Myocyte (in vitro differentiated cells): ENCODE measurements at places on chromosomes 1 and 21. TPM values are rescaled to one million over a fixed set of nuclear protein-coding genes. Genes with fewer than 3 reads are reported as not detected.

The SPRR4 gene
- total RNA-seq = not detected in 2 replicates

The LRRC38 gene
- total RNA-seq = not detected in 2 replicates

The WLS gene
- total RNA-seq = 34.7 and 46.5 TPM in 2 replicates

The CFHR5 gene
- total RNA-seq = not detected in 2 replicates

The TMEM51 gene
- 4.5 and 9.5 TPM in 2 replicates for total RNA-seq

The CDC42BPA gene
- 37.0 and 54.3 TPM in 2 replicates for total RNA-seq

DNA sequence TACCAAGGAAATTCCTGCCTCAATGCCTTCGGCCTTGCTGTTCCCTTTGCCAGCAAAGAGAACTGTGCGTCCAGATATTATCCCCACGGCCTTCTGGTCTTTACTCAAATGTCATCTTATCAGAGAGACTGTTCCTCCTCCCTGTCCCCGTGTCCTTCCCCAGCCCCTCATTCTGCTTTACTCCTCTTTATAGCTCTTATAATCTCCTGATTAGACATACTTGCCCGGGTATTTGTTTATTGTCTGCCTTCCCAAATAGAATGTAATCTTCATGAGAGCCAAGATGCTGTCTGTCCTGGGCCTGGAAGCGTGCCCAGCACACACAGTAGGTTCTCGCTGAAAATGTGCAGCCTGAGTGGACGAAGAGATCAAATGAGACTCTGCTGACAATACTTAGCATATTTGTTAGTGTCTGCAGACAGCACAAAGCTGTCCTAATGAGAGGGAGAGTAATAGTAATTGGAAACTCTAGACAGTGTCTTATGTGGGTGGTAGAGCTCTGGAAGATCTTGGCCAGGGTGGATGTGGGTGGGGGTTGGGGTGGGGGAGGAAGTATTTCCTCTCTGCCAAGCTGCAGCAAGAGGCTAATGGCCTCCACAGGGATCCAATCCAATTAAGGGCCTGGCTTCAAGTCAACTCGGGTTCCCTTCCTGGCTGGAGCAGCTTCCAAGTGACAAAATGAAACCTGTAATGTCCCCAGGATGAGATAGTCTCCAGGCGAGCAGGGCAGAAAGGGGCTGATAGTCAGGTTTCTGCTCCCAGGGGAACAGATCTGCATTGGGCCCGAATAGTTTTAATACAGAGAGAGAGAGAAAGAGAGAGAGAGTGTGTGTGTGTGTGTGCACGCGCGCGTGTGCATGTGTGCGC lies 9.5 kb upstream of the CLIC4 start:
- no peak for DNase-seq

GRCh38 chr1:21318714-21319159 lies 28.5 kb upstream of the ECE1 start:
- DNase-seq = no peak

DNA sequence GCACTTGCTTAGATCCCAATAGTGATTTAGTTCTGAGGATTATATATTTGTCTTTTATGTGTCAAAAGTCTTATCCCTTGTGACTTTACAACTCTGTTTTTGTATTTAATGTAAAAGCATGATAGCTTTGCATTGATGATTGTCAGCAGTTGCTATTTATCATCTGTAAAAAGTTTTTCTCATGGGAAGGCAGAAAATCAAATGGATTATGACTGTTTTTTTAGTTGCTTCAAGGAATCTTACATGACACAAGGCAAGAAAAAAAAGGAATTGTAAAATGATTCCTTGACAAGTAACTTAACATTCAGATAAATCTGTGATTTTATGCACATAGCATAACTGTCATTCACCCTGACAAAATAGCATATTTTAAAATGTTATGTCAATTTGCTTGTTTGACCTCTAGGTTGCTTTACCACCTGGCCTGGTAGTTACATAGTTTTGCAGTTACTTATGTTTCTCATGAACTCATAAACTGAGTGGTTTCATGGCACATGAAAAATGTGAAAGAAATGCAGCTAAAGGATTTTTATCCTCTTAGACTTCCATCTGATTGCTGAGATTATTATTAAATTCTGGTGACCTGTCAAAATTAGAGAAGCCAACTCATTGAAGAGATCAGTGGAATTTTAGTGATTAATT lies 622.6 kb downstream of the ADGRL2 start:
- no peak for DNase-seq

DNA sequence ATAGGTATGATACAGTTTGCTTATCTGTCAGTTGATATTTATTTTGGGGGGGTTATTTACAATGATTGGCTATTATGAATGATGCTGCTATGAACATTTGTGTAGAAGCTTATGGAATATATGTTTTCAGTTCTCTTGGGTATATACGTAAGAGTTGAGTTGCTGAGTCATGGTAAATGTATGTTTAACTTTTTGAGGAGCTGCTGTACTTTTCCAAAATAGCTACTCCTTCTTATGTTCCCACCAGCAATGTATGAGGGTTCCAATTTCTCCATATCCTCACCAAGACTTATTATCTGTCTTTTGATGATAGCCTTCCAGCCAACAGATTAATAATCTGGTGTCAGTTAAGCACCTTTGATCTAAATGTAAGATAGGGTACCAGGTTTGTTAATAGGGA lies 11.9 kb downstream of the SOAT1 start:
- no peak for DNase-seq

DNA sequence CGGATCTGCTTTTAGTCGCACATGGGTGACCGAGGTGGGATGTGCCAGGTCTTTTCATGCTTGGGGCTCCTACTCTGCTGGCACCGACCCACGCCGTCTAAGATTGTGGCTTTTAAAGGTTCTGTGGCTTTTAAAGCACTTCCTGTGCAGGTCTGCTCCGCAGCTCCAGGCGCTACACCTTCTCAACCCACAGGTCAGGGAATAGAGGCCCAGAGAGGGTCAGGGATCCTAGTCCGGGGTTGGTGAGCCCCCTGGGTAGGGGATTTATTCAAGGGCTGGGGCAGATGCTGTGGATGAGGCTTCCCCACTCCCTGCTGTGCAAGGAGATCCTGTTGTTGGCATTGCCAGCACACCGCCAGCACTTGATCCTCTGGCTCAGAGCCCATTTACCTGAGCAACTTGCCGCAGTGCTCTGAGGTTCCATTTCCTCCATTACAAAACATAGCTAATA lies 212.8 kb upstream of the RAB4A start:
- no peak for DNase-seq

GRCh38 chr1:153548722-153549688 lies at the start of gene S100A3:
Gene S100A3 (minus strand): TSS chr1:153549258. CDS start chr1:153548485, 773 bp downstream.
- peak; percentile 94 for DNase-seq

DNA sequence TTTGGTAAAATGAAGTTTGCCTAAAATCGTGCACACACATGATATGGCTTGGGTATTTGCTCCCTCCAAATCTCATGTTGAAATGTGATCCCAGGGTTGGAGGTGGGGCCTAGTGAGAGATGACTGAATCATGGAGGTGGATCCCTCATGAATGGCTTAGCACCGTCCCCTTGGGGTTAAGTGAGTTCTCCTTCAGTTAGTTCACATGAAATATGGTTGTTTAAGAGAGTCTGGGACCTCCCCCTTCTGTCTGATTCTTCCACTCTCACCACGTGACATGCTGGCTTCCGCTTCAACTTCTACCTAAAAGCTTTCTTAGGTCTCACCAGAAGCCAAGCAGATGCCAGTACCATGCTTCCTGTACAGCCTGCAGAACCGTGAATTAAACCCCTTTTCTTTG lies 58.4 kb downstream of the SIPA1L2 start:
- peak; percentile 20 for DNase-seq

DNA sequence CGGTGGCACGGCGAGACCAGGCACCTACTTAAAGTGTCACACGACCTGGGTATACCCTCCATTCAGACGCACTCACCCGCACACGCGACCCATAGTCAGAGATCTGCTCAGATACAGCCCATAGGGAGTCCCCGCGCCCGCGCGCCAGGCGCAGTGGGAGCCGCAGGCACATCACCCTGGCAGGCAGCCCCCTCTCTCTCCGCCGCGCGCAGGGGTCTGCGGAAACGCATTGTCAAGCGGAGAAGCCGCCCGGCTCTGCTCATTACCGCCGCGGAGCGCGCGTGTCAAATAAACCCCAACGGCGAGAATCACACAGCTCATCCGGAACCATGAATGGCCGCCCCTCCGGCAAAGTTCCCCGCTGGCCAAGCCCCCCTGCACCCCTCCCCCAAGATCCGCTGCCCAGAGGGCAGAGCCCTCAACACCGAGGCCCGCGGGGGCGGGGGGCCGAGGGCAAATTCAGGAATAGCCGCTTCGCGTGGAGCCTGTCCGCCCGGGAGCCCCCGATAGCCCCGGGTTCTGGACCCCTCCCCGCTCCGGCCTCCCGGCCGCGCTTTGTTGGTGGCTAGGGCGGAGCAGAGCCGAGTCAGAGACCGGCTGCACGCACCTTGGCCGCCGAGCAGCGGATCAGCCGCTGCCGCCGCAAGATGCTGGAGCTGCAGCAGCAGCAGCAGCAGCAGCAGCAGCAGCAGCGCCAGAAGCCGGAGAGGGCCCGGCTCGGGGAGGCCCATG lies 522 bp downstream of the LRP8 start:
- DNase-seq = peak; percentile 25

DNA sequence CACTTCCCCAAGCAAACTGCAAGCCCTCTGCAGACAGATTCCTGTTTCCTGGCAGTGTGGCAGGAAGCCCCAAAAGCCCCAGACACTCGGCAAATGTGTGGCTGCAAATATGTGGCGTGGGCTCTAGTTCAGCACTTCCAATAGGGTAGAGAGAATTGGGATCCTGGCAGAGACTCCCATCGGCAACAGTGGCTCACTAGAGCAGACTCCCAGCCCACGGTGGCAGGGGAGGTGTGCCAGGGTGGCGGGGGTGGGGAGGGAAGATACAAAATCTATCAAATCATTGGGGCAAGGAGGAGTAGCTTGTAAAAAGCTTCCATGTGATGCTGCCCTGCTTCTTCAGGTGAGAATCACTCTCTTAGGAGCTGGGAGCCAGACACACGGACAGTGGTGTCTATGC lies 25.9 kb downstream of the COL16A1 start:
- no peak for DNase-seq

DNA sequence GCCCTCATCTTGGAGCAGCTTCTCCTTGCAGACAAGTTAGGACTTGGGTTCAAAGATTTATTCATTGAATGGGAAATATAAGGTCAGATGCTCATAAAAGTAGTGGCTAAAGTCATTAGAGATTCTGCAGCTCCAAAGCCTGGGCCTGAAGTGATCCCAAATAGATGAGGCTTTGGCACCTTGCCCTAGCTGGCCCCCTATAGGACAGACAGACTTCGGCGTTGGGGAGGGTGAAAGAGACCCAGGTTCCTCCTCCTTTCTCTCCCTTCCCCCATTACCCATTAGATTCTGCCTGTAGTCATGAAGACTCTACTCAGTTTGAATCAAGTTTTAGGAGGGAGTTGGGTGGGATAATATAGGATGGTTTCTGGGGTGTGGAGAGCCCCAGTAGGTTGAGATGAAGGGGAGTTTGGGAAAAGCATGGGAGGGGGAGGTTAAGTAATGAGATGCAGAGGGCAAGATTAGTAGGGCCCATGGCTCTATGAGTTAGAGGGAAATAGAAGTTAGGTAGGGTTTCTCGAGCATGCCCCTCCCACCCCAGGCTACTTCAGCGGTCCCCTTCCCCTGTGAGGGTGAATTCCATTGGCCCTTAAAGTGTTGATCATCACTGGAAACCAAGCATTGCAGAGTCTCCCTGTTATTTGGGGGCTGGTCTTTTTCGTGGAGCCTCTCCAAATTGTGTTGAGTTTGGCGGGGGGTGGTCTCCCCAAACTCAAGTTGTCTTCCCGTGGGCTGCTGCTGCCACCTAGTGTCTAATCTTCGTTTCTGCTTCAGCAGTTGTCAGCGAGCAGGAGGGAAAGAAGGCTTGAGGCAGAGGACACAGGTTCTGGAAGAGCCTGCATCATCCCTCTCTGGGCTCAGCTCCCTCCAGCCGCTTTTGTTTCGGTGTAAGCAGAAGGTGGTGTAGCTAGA lies 2.1 kb upstream of the AHDC1 start:
- peak; percentile 75 for DNase-seq

- DNase-seq = no peak
Observed at GRCh38 chr1:20697563-20697962, 20.2 kb downstream of the KIF17 start.

- no peak for DNase-seq
Observed at GRCh38 chr1:147080671-147081394, 91.4 kb downstream of the PRKAB2 start.

DNA sequence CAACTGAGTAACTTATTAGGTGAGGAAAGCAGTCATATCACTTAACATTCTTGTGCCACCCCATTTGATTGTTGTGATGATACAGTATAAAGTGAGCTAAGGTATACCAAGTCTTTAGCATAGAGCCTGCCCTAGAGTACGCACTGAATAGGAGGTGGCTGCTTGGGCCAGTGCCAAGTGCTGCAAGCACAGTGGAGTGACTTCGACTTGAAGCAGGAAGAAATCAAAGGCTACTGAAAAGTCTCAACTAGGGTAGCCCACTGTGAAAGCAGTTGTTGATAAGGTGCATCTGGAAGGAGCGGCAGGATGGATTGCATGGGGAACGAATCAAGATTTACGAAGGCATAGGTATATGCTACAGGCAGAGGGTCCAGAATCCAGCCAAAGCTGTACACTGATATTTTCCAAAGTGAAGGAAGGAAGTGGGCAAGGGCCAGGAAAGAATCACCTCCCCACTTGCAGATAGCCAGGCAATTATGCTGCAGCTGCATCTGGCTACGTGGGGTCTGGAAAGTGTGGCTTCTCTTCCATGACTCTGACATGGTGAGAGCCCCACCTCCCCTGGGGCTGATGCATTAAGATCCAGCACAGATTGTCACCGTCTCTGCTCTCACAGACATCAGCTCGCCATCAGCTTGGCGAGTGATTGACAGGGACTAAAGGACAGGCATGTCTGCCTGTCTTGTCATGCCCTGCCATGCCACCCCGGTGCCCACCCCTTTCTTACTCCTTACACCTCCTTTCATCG lies 287.0 kb upstream of the PLXNA2 start:
- no peak for DNase-seq

GRCh38 chr1:21667348-21668231 lies 1.6 kb downstream of the RAP1GAP start:
- DNase-seq = no peak

DNA sequence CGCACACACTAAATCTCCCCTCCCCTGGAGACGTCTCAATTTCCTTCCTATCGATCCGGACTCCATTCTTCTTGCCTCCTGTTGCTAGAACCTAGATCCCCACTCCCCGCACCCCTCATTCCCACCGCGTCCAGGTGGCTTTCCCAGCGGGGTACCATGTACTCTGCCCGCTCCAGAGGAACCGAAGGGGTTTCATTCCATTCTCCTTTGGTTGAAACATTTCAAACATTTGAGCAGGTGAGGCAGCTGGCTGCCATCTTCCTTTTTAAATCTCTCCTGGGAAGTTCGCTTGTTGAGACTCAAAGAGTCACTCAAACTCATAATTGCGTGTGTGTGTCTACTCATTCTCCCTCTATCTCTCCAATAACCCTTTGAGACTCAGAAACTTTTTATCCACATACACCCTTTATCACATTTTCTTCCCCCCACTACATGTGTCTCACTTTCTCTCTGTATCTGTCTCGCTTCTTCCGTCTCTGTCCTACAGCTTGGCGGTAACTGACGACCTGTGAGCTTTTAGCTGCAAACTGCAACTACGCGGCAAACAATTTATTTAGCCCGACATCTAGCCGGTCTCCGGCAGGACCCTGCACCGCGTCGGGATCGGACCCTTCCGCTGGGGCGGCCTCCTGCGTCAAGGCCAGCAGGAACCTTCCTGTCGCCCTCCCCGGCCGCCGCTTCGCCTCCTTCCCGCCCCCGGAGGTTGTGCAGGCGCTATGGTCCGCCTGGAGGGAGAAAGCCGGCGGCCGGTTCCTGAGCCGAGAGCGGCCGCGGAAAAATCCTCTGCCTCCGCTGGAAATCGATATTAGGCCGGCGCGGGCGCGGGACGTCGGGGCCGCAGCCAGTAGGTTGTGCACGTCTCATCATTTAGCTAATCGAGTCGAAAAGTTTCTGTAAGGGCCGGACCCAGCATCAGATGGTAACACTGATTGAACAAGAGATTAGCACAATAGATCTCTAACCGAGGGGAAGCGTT lies 3.0 kb upstream of the FOXD3 start:
- DNase-seq = no peak

- DNase-seq = no peak
Observed at GRCh38 chr1:227411066-227411465, 92.8 kb upstream of the CDC42BPA start.
